ENCODE measurements at places on chromosomes 4 and X. TPM values are rescaled to one million over a fixed set of nuclear protein-coding genes. Genes with fewer than 3 reads are reported as not detected.

Gene DCAF12L1
- not detected for total RNA-seq

DNA sequence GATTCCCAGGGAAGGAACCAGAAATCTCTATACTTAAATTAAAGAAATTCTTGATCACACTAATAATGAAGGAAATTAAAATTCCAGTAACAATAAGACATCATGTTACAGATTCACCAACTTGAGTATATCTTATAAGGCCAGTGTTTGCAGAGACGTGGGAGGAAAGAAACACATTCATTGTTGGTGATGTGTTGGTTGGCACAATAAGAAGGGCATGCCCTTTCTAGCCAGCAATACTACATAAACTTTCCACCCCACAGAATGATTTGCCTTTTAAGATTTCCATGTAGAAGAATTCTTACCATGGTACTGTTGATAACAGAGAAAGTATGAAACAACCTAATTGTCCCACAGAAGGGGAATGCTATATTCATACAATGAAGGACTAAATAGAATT, 581.5 kb downstream of the STIM2 start:
- DNase-seq: no peak

GRCh38 chrX:32524385-32524784, 687.0 kb downstream of the DMD start:
- DNase-seq: no peak

Gene TXLNG
- total RNA-seq: 11.5 TPM

DNA sequence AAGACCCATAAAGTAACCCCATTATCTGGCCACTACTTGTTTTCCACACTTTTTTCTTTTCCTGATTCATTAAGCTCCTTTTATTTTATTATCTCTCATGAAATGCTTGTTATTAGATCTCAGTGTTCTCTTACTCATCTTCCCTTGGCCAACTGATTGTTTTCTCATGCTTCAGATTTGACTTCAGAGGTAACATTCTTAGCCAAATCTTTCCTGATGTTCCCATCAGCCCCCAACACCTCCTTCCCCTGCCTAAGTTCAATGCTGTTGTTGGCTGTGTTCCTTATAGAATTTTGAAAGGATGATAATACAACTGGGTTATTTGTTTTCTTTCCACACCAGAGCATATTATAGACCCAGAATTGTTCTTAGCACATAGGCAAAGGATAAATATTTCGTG, 75.6 kb downstream of the BMPR1B start:
- no peak for DNase-seq

- no peak for DNase-seq
Observed at GRCh38 chr4:60396341-60397049, 803.6 kb upstream of the ADGRL3 start.

Gene CORIN
- 0.33 TPM for total RNA-seq

DNA sequence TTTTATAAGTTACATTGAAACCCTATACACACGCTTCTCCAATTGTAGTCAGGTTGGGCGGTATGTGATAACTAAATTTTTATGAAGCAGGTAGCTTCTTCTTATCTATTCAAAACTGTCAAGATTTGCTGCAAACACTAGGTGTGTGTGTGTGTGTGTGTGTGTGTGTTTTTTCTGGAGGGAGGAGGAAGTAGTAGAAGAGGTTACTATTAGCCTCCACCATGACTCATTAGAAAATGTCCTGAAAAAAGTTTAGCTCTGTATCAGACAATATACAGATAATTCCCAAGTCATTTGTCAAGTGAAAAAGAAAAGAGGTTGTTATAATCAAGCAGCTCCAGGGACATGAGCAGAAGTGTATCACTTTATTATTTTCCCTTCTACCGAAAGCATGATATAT, 33.9 kb downstream of the PCDH7 start:
- no peak for DNase-seq

Gene GABRE
- 11.1 TPM for total RNA-seq

- DNase-seq: no peak
Observed at GRCh38 chrX:18966624-18967023, 17.3 kb downstream of the PHKA2 start.

Gene ACSL1
- 37.8 TPM for total RNA-seq

- no peak for DNase-seq
Observed at GRCh38 chr4:139728146-139728545, 62.5 kb downstream of the MGST2 start.

Gene SPACA5
- total RNA-seq: not detected

DNA sequence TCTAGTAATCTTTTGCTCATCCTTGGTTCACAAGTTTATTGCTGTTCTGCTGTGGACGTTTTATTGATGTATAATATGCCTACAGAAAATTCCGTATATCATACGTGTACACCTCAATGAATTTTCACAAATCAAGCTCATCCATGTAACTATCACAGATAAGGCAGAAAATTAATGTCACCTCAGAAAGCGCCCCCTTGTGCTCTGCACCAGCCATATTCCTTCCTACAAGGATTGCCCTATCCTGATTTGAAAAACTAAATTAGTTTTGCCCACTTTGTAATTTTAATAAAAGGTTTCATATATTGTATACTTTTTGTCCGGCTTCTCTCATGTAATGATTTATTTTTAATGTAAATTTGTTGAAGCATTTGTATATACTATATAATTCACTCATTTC, 390.8 kb downstream of the ADGRL3 start:
- DNase-seq: no peak

Gene AVPR2
- 1.5 TPM for total RNA-seq

Gene TRIM61
- 0.36 TPM for total RNA-seq

Gene CLNK
- total RNA-seq: not detected

Gene FGF13
- 12.2 TPM for total RNA-seq

Gene STPG2
- not detected for total RNA-seq

DNA sequence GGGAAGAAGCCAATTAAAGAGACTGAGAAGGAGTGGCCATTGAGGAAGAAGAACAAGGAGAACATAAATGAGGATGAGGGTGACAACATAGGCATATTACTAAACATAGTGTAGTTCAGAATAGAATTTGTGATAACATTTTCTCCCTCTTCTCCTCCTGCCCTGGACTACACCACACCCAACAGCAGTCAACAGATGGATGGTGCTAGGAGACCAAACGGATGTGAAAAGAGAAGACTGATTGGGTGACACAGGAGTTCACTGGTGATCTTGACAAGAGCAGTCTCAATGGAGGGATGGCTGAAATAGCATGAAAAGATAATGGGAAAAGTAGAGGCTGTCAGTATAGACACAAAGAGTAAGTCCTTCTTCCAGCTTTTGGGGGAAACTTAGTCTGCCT, 226.5 kb upstream of the FGF13 start:
- no peak for DNase-seq

GRCh38 chrX:133749951-133750350, 235.4 kb downstream of the GPC3 start:
- no peak for DNase-seq

Gene SLC7A11
- total RNA-seq: 0.16 TPM

Gene HTRA3
- total RNA-seq: 14.5 TPM

DNA sequence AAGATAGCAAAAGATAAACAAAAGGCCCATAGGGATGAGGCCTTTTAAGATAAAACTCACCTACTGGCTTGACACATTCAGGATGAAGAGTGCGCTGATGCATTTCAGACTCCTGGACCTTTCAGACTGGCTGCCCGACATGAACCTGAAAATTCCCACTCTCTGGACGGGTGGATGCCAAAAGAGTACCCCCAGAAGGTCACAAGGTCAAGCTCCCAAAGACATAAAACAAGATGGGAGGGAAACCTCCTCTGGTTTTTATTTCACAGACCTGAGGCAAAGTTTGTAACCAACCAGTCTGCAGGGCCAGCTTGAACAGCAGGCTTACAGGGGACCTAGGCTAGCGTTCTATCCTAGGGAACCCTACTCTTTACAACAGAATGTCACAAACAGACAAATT, 123.2 kb upstream of the GC start:
- DNase-seq: no peak

Gene HAUS3
- total RNA-seq: 18.5 TPM

Gene MAGEA1
- total RNA-seq: not detected

DNA sequence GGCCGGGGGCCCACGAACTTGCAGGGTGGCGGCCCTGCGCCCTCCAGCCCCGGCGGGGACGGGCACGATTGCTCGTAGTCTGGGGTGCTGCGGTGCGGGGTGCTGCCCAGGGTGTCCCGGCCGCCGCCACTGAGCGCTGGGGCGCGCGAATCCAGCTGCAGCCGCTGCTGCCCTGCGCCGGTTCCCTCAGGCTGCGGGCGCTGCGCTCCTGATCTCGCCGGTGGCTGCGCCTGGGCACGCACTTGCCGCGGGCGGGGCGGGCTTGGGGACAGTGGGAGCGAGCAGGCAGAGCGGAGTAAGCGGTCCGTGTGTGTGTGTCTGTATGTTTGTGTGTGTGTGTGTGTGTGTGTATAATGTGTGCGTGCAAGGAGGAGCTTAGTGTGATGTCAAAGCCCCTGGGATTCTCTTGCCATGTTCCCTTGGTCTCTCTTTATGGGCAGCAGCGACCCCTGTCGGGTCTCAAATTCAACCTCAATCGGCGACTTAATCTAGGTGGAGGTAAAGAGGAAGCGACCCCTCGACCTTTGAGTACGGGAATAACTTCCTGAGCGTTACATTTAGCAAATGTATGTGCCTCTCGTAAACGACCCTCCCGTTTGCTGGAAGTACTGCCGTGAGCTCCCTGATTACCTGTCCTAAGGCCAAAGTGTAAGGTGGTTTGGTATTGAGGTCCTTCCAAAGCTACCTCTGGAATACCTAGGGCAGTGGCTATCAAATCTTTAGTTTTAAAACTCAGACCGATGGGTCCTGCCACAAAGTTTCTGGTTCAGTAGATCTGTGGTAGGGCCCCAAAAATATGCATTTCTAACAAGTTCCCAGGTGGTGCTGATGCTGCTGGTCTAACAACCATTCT, at the start of gene RNF150:
TSS of gene RNF150 (minus strand) at position 324 of the 853 bp plus-strand sequence.
- DNase-seq: peak; percentile 90

GRCh38 chr4:81472281-81473182, 825 bp upstream of the RASGEF1B start:
- peak; percentile 67 for DNase-seq

- DNase-seq: no peak
Observed at GRCh38 chrX:108537005-108537404, 97.4 kb downstream of the COL4A5 start.

Gene MEPE
- total RNA-seq: not detected

GRCh38 chrX:41692162-41692749, 3.5 kb downstream of the GPR34 start:
- no peak for DNase-seq

DNA sequence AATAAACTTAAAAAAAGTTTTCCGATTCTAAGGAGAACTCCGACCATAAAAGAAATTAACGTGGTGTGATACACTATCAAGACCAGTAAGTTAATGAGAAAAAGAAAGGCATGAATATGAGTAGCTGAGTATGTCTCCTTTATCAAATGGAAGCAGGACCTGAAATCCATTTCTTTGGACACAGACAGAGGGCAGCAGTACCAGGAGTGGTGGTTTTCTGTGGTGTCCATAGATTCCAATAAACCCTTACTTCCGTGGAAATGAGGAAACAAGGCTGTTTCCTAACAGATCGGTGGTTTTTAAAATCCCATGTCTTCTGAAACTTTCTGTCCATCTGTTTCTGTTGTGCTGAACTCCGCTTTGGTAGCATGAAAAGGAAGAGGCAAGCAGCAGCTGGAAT, 128.5 kb upstream of the TSPAN5 start:
- DNase-seq: no peak

GRCh38 chr4:87697272-87697671, 47.2 kb downstream of the DMP1 start:
- no peak for DNase-seq

DNA sequence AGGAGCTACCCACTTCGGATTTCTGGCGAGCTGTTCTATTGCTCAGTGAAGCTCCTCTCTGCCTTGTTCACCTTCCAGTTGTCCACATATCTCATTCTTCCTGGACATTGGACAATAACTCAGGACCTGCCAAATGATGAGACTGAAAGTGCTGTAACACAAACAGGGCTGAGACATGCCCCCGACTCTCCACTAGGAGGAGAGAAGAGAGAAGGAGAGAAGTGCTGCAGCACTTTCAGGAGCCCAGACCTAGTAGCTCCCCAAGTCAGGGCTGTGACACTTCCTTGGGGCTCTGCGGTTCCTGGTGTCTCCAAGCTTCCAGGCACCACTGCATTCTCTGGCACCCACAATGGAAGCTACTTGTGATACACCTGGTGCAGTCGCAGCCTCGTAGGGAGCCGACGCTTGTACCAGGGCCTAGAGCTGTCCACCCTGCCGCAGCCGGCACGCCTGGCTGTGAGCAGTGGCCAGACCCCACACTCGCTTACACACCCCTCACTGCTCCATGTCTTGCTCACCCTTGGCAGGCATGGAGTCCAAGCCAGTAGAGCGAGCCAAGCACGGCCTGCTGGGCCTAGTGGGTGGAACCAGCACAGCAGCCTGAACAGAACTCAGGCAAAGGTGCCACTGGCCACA, 234.9 kb downstream of the TECRL start:
- no peak for DNase-seq
